ENCODE measurements at places on chromosomes 16 and 17. TPM values are rescaled to one million over a fixed set of nuclear protein-coding genes. Genes with fewer than 3 reads are reported as not detected.

HOXB1 gene
- not detected for total RNA-seq

CBFA2T3 gene
- total RNA-seq: 0.51 TPM

GJD3 gene
- total RNA-seq: not detected

GP1BA gene
- not detected for total RNA-seq

CD300E gene
- not detected for total RNA-seq

KRT31 gene
- total RNA-seq: not detected

All from T-helper 1 cell treated with Interleukin-12 subunit alpha and Interleukin-12 subunit beta and Interleukin-4 antibody, amounts not matched to agents 30 ng/mL and 1 ng/mL, for 36 hours (primary cell).